Stimulated activated CD8-positive, alpha-beta memory T cell treated with anti-CD3 and anti-CD28 coated beads, Interleukin-7, amount 100 ng/mL, for 4 hours (primary cell): ENCODE measurements at places on chromosomes 7 and 10.

- DNase-seq = no peak
These were observed 188.4 kb upstream of the C7orf33 start for GRCh38 chr7:148402159-148402558.

DNA sequence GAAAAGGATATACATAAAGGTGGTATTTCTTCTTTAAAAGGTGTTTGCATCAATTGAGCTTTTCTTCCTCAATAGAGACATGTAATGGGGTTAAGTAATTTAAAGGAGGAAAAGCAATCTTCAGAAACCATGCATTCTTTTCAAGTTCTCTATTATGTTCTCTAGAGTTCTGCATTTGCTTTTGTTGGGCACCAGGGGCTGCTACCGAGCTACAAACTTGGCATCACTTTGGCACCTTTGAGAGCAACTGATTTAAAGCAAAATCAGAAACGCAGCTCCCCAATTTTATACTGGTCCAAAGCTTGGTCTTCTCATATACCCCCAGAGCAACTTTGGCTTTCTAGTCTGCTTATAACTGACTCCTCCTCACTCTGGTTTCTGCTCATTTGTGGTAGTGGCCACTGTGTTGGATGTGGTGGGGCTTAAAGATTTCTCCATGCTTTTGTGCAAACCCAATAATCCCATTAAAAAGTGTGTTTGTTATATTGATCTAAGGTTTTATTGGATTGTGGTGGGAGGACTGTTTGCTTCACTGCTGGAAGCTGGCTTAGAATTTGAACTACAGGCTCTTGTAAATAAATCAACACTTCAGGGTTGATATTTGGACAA is 712.1 kb downstream of the PHTF2 start:
- DNase-seq = no peak

GRCh38 chr7:45237788-45238461 is 80.3 kb downstream of the RAMP3 start:
- no peak for DNase-seq

DNA sequence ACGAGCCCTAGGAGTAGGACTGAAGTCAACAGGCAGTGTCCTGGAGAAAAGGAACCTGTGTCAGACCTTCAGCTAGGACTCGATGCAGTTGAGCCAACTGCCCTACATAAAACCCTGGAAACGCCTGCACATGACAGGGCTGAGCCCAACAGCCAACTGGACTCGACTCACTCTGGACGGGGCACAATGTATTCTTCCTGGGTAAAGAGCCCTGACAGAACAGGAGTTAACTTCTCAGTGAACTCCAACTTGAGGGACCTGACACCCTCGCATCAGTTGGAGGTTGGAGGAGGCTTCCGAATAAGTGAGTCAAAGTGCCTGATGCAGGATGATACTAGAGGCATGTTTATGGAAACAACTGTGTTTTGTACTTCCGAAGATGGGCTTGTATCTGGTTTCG is 93.5 kb downstream of the KMT2E start:
- no peak for DNase-seq

GRCh38 chr7:70797109-70797514 is 334.8 kb upstream of the GALNT17 start:
- no peak for DNase-seq

- DNase-seq = no peak
These were observed 375.9 kb downstream of the NXPH1 start for GRCh38 chr7:8809320-8809719.

DNA sequence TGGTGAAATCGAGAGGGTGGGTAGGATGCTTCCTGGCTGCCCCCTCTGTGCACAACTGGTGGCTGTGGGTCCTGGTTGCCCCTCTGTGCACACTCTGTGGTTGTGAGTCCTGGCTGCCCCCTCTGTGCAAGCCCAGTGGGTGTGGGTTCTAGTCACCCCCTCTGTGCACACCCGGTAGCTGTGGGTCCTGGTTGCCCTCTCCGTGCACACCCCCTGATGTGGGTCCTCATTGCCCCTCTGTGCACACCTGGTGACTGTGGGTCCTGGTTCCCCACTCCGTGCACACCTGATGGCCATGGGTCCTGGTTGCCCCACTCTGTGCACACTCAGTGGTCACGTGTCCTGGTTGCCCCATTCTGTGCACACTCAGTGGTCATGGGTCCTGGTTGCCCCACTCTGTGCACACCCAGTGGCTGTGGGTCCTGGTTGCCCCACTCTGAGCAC is 20.3 kb upstream of the RET start:
- no peak for DNase-seq

DNA sequence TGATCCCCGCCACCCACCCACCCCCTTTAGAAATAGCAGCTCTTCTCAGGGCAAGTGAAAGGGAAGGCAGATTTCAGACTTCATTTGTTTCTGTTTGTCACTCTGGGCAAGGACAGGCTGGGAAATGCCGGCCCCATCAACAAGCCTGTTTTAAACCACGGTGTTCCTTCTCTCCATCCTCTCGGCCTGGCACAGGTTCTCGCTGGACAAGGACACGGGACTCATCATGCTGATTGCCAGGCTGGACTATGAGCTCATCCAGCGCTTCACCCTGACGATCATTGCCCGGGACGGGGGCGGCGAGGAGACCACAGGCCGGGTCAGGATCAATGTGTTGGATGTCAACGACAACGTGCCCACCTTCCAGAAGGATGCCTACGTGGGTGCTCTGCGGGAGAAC is 42.3 kb downstream of the C10orf105 start:
- no peak for DNase-seq

GRCh38 chr10:30819341-30820181 is 190.0 kb upstream of the LYZL2 start:
- no peak for DNase-seq

DNA sequence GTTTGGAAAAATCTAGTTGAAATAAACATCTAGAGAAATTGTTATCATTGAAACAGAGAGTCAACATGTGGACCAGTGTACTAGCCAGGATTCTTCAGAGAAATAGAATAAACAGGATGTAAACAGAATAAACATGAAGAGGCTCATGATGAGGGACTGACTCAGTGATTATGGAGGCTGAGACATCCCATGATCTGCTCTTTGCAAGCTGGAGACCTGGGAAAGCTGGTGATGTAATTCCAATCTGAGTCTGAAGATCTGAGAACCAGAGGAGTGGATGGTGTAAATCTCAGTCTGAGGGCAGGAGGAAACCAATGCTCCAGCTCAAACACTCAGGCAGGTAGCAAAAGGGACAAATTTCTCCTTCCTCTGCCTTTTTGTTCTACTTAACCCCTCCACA is 62.9 kb upstream of the FAM180A start:
- no peak for DNase-seq

- no peak for DNase-seq
These were observed 1.8 kb downstream of the MARVELD1 start for GRCh38 chr10:97715259-97715874.

DNA sequence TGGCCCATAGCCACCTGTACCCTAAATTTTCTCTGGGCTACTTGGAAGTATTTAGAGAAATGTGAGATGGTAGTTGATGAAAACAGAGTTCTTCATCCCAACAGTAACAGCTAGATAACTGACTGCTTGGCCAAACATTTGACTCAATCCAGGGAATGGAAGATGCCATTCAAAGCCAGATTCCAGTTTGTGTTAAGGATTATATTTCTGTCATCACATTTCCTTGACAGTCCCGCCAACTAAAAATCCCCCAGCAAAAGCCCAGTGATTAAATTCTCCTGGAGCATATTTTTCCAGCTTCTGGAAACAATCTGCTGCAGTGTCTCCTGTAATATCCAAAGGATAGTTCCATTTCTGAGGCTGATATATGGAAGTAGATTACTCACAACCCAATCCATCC is 45.4 kb upstream of the PTN start:
- DNase-seq = no peak

DNA sequence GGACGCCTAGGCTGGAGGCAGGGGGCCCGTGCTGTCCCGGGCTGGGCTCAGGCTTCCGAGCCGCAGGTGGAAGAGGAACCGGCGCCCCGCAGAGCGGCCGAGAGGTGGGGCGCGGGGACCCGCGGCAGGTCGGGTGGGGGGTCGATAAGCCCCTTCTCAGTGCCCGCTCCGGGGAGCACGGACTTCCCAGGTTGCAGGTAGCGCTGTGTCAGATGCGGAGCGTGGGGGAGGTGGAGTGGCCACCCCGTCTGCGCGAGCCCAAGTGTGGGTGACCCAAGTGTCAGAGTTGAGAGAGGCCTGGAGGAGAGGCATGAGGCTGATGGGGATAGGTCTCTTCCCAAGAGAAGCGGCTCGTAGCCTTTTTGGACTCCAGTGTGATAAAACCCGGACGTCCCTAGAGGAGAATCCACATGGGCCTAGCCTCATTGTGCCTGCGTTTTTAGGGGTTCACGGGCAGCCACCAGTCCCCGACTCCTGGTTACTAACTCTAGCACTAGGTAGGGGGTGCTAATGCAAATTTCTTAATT is 580 bp downstream of the EEPD1 start:
- DNase-seq = peak; percentile 19

- DNase-seq = no peak
These were observed 177.8 kb downstream of the NEURL1 start for GRCh38 chr10:103671126-103671895.

DNA sequence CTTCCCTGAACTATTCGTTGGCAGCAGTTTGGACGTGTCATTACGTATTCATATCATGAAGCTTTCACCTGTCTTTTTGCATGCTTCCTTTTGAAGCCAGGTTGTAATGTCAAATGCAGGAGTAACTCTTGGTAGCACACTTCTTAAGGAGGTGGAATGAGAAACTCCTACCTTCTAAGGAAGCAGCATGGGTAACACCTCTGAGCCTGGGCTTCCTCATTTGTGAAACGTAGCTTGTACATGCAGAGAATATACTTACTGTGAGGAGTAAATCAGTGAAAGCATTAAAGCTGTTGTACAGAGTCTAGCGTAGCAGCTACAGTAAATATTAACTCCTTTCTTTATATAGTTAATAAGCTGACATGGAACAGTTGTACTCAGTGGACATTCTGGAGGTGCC is 21.1 kb downstream of the CUL1 start:
- no peak for DNase-seq

DNA sequence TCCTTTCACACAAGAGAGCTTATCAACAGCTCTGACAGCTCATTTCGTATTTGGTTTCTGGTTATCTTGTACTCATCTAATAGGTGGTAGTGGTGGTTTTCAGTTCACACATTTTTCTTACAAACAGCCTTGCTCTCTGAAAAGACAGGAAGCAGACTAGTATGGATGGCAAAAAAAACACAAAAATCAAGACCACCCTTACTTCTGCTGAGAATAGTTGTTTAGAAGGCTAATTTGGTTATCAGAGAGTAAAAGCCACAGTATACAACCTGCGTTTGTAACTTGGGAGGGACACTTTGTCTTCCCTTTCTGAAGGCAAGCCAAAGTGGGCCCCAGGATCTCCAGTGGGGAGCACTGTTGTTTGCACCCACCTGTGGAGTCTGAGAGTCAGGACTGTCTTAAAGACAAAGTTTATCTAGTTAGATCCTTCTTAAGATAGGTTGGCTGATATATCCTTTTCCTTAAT is 68.0 kb downstream of the PIP4K2A start:
- no peak for DNase-seq

DNA sequence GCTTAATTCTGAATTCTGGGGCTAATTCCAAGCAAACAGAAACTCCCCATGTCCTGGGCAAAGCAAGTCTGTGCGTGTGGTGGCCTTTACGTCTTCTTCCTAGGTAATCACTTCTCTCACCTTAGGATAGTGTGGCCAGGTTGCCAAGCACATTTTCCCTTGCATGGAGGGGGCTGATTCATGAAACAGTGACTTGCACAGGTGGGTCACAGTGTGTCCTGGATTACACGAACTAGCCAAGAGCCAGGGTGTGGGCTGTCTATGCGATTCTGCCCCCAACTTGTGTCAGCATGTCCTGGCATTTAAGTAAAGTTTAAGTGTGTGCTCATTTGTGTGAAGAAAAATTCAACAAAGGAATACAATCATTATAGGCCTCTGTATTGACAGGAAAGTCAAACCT is 18.5 kb upstream of the SEM1 start:
- no peak for DNase-seq

GRCh38 chr10:91601212-91601611 is 31.7 kb downstream of the PPP1R3C start:
- DNase-seq = no peak

GRCh38 chr10:73163096-73163495 is 4.7 kb downstream of the ECD start:
- no peak for DNase-seq

DNA sequence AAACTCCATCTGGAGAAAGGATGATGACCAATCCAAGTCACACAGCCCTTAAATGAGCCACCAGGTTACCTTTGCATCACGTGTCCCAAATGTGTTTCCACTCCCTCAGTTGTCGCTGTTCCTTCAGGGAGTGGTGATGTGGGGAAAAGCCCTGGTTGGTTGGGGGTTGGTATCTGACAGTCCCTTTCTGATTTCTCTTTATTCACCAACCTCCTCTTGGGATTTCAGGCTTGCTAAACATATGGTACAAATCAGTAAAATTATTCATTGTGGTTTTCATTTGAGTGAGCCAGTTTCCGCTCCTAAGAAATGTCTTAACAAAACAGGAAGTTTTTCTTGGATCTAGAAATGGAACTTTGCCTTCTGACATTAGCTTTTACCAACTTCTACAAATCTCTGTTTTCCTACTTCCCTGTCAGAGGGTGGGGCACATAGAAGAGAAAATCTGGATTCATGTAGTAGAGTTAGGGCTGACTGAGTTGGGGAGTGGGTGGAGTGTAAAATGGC is 40.0 kb upstream of the KMT2E start:
- DNase-seq = no peak

- DNase-seq = no peak
These were observed 320.9 kb downstream of the AHR start for GRCh38 chr7:17619196-17619818.

GRCh38 chr7:105971845-105972244 is 8.8 kb downstream of the CDHR3 start:
- DNase-seq = no peak

- no peak for DNase-seq
These were observed 19.2 kb downstream of the TBATA start for GRCh38 chr10:70765794-70766594.

GRCh38 chr10:71467161-71467560 is 70.4 kb downstream of the CDH23 start:
- no peak for DNase-seq

DNA sequence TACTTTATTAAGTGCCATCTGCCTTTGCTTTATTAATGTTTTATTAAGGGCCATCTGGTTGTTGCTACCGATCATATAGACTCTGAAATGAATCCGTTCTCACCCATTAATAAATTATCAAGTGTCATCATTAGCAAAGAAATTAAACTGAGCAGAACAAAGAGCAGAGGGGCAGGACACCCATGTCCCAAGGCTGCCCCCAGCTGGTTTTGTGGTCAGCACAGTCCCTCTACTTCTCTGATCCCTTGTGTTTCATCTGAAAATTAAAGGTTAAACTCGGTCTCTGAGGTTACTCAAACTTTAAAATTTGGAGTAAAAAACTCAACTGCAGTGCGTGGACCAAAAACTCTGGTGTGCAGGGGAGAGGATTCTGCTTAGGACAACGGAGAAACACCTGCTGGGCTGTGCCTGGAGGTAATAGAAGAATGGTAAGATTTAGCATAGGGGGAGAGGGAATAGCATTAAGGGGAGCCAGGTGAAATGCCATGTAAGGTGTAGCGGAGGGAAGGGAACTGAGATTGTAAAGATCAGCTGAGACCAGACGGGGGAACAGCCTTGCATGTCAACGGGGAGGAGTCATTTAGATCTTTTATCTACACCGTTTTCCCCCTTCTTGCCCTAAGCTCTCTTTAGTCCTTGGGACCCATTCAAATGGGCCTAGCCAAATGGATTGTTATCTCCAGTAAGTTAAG is 10.8 kb upstream of the GSDME start:
- no peak for DNase-seq
